ENCODE measurements at places on chromosomes 2 and 18.

DNA sequence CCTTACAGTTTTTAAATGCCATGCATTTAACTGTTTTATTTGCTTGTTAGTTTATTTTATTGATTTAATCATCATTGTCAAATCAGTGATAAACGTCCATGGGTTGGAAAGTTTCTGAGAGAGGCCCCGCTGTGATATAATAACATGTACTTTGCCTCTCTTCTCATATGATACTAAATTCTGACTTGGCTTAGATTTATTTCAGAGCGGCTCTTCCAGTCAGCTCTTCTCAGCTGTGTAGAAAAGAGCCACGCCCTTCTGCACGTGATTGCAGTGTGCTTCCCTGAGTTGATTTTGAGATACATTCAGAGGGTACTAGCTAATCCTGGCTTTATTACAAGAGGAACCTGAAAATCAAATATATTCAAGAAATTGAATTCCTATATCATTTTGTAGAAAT, 218.6 kb downstream of the KCNE4 start:
- DNase-seq: no peak

DNA sequence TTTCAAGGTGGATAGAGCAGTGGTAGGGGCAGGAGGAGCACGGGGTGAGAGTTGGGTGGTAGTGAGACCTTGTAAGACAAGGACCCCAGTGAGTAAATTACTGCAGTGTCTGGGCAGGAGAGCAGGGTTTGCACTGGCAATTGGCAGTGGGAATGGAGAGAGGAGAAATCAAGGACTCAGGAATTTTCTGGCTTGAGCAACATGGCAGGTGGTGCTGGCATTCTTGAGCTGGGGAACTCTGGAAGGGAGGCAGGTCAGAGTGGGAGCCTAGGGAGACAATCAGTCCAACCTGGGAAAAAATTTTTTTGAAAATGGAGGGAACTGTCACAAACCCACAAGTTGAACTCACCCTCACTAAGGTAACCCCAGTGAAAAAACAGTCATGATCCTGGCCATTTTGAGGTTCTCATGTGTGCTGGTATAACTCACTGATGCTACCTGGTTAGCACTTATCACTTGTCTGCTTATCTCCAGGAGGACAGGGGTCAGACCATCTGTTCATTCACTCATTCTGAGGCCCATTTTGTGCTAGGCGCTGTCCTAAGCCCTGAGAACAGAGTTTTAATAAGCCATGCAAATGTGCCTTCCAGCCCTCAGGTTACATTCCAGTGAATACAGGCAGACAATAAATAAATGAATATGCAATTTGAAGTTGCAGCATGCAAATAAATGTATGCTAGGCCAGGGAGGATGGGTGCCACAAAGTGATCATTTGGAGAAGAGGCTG, 92.2 kb upstream of the SEC11C start:
- no peak for DNase-seq

DNA sequence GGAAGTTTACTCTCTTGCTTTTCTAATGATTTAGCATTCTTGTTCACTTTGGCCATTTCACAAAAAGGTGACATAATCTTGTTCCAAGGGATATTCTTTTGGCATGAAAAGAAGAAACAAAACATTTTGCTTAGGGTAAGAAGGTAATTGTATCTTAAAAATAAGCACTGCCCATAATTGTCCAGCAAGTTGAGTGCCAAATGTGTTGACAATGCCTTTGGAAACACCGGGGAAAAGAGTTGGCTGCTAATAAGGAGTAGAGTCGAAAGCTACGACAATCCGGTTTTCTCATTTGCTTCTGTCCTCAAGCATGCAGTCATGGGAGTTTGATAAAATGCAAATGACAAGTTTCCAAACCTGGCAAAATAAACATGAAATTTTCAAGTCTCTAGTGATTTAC, 27.3 kb downstream of the ITGAV start:
- no peak for DNase-seq

GRCh38 chr2:62287899-62288880, 92.3 kb downstream of the B3GNT2 start:
- DNase-seq: peak; percentile 33

GRCh38 chr2:171086352-171087290, 74.1 kb downstream of the TLK1 start:
- DNase-seq: peak; percentile 41

- no peak for DNase-seq
These were observed 3.6 kb downstream of the SOX11 start for GRCh38 chr2:5695654-5696403.

DNA sequence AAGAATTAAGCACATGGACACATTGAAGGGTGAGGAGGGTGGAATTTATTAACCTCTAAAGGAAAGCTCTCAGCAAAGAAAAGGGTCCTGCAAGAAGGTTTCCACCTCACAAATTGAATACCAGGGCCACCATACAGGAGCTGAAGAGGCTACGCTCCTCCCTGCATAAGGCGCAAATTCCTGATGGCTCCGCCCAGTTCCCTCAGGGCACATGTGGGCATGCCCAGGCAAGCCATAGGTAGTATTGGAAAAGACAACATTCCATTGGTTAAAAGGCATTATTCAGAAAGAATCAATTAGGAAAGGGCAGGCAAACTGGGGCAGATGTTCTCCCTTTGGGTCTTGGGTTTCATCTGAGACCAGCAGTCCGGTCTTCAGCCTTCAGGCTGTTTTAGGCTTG, 161.2 kb downstream of the PTPRM start:
- no peak for DNase-seq

DNA sequence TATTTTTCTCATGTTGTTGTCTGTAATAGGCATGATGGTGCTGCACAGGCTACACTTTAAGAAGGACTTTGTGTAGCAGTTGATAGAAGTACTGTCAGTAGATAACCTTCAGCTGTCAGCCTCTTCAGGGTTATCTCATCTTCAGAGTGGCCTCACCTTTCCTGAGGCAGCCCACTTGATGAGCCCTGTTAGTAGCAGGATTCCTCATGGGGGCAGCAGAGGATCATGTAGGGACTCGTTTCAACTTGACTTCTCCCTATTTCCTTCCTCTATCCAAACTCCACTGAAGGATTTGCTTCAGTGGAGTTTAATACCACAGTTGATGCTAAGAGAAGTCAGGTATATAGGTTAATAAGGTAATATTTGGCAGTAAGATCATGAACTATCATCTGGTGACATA, 530.3 kb upstream of the FSIP2 start:
- DNase-seq: no peak

DNA sequence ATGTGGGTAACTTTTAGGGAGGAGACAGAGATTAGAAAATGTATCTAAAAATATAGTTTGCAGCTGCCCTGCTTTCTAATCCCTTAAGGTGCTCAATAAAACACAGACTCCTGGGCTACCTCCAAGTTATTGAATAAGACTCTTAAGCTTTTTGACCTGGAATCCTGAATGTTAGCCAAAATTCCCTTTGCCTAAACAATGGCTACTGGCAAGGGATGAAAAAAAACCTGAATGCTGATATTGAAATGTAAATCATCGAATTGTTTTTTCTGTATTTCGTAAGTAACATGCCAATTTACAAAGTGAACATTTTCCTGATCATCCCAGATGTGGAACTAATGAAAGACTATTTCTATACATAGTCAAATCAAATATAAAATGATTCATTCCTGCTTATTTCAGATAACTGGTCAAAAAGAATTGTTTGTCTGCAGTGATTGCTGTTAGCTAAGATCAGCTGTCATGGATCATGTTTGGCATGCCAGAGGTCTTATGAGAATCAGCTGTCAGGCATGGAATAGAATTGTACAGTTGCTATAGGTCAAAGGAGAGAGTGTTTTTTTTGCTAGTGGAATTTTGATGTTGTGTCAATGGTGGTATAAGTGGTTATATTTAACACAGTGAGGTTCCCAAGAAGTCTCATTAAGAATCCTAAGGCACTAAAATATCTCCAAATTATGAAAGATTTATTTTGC, 363.6 kb upstream of the CWC22 start:
- DNase-seq: no peak

GRCh38 chr2:56314796-56315195, 131.0 kb downstream of the CCDC85A start:
- no peak for DNase-seq

DNA sequence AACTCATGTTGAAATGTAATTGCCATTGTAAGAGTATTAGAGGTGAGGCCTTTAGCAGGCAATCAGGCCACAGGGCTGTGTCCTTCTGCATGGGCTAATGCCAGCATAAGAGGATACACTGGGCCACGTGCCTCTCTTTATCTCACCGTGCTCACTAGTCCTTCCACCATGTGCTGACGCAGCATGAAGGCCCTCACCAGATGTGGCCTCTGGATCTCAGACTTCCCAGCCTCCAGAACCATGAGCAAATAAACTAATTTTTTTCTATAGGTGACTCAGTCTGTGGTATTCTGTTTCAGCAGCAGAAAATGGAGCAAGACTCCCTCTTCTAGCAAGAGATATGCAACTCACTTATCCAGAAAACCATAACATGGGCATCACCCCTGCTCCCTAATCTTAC, 149.7 kb upstream of the ZNF236 start:
- no peak for DNase-seq

DNA sequence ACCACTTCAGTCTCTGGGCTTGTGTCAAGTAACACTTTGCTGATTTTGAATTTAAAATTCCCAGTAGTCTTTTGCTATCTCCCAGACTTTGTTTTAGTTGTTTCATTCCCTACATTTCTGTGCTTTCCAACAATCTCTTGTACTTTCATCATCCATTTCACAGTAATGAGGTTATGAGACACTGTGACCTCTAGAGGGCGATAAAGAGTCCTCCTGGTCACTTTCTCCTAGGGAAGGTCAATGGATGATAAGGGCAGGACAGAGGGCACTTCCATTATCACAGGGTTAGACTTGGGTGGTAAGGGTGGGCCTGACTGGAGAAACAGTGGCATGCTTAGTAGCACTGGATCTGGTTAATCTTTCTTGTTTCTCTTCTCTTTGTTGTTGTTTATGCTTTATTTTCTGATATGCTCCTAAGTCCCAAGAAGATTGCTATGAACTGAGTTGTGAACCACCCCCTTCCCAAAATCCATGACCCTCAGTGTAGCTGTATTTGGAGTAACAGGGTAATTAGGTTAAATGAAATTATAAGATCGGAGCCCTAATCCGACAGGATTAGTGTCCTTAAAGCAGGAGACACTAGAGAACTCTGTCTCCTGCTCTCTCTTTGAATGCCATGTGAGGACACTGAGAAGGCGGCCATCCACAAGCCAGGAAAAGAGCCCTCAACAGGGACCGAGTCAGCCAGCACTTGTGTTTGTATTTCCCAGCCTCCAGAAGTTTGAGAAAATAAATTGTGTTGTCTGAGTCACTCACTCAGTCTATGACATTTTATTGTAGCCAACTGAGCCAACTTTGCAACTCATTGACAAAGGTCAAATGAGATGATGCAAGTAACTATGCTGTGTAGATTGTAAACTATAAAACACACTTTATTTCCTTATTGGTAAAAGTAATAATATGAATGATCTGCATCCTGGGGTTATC, 779.2 kb downstream of the CNTNAP5 start:
- DNase-seq: no peak

DNA sequence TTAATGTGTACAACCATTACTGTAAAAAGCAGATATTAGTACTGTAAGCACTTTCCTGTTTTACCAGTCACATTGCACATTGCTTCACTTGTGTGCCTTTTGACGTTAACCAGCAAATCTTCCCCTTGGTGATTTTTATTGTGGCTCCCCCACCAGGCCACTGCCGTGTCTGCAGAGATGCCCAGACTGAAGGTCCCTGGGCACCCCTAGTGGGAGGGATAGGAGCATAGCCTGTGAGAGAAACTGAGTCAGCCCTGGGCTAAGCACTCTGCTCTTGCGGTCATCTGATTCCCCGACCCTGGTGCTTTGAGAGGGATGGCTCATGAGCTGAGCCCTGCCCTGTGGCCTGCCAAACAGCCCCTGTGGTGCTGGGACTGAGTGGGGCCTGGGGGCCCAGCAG, 73.4 kb downstream of the INPP4A start:
- DNase-seq: peak; percentile 59

DNA sequence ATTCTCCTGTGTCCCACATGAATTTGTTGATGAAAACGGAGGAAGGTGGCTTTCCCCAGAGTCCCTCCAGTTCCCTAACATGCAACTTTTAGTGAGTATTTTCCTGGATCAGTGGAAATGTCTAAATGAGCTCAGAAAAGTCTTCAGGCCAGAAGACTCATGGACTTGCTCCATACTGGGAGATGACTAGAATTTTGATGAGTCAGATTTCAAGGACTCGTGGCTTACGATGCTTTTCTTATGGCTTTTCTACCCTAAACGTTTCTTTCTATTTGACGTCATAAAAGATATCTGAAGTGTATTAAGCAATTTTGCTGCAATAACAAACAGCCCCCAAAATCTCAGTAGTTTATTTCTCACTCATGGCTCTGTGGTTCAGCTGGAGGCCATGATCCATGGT, 397.6 kb downstream of the FBXO15 start:
- no peak for DNase-seq

GRCh38 chr2:22002066-22002465, 878.3 kb downstream of the TDRD15 start:
- DNase-seq: no peak

DNA sequence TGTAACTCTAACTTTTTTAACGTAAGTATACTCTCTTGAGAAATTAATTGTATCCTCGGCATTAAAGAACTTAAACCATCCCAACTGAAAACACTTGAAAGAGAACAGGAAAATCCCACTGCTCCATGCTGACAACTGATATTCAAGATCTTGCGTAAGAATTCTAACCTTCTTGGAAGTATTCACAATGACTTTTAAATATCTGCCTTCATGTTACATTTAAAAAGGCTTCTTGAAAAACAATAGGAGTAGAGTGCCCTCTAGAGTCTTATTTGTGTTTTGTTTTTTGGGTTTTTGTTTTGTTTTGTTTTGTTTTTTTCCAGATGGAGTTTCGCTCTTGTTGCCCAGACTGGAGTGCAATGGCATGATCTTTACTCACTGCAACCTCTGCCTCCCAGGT, 65.4 kb upstream of the DNAJC10 start:
- DNase-seq: no peak

DNA sequence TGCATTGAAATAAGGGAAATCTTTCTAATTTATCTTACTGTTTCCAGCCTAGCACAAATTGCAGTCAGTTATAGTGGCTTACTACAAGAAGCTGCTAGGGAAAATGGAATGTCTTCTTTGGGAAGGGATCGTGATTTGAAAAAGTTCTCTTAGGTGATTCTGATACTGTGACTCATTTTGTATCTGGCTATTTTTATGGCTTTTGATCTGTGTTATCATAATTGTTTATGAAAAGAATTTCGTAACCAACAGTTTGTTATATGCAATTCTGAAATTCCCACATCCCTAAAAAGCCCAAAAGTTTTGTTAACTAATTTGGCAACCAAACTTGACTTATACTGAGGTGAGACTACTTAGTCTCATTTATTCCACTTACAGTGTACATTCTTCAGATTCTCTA, 12.4 kb downstream of the PTPN4 start:
- no peak for DNase-seq

GRCh38 chr2:118720866-118721265, 126.6 kb downstream of the EN1 start:
- no peak for DNase-seq

GRCh38 chr2:8679827-8680731, 1.8 kb upstream of the ID2 start:
- DNase-seq: no peak

DNA sequence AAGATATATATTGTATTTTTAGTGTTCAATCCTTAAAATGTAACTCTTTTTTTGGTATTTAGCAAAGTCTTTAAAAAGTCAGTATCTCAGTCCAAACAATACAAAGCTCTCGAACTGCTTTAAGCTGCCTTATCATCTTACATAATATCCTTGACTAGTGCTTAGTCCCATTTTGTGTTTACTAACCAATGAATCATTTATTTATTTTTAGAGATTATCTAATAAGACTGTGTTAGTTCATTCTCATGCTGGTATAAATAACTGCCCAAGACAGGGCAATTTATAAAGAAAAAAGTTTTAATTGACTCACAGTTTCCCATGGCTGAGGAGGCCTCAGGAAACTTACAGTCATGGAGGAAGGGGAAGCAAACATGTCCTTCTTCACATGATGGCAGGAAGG, 248.3 kb upstream of the KYNU start:
- DNase-seq: no peak
